Suppressor macrophage treated with lipopolysaccharide for 4 hours (primary cell): ENCODE measurements at places on chromosomes 2 and 18.

- DNase-seq = peak; percentile 75
These were observed 2.4 kb downstream of the OSBPL1A start for GRCh38 chr18:24395049-24395795.

DNA sequence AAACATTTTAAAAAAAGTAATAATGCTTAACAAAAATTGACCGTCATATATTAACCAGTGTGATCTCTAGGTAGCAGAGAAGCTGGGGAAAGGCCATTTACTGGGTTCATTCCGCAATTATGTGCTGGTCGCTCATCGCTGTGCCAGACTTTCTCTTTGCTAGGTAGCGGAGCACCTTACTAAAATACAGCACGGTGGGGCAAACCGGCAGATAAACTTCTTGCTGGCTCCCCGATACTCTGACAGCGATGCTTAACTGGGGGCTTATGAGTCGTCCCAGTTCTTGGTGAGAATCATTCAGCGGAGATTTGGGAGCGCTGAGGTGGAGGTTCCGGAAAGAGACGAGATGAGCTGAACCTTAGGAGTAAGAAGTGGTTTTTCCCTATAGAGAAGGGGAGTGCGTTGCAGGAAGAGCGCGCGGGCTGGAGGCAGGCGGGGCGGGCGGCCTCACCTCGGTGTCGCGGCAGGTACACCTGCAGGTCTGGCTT, 605 bp downstream of the C2orf68 start:
- no peak for DNase-seq

DNA sequence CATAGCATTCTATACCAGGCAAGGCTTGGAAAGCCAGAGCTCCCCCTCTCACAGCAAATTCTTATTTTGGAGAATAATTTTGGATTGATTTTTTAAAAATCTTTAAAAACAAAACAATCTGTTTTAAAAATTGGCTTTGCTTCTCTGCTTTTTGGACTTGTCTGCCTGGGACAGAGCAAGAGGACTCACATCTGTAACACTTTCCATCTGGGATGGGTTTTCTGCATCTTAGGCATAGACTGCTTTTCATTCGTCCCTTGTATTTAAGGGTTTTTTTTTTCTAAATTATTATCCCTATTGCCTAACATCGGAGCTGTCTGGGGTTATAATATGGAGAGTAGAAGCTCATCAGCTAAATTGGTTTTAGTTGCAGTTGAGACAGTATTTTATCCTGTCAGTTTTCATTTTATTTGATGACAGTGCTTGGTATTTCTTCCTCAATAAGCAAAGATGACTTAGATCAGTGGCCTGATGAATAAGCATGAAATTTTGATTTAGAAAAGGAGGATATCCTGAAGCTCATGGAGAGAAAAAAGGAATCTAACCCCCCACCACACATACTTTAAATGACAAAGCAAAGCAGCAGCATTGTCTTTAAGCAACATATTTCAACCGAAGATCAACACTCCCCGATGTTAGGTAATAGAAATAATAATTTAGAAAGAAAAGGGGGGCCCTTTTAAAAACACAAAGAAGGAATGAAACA, 2.3 kb upstream of the FZD7 start:
- DNase-seq = no peak

DNA sequence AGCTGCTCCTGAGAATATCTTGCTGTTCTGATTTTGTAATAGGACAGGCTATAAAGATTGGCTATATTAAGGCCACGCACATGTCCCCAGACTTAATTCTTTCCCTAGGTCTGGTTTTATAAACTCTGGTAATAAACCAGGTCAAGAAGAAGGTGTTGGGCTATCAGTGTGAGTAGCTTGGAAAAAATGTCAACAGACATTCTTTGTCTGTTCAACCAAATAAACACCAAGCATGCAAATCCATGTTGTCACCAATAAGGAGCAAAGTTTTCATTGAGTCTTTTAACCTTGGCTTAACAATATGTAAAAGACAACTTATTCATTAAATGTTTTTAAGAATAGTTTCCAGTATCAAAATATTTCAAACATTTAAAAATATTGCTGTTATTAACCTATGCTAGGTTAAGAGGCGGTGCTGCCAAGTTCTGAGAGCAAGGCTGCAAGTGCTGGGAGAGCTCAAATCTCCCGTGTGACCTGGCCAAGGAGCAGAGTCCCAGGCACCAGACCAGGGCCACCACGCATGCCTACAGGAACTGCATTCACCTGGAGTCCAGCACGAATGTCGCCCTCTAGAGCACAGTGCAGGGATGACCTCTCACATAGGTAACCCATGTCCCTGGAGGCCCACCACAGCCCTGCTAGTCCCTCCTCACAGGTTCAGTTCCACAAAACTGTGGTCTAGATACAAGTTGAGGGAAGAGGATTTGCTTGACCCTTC, 120.5 kb upstream of the POU3F3 start:
- peak; percentile 5 for DNase-seq

- DNase-seq = no peak
These were observed 27.1 kb downstream of the SLC38A11 start for GRCh38 chr2:164928101-164928673.

GRCh38 chr2:118914721-118915453, 27.1 kb upstream of the MARCO start:
- no peak for DNase-seq

DNA sequence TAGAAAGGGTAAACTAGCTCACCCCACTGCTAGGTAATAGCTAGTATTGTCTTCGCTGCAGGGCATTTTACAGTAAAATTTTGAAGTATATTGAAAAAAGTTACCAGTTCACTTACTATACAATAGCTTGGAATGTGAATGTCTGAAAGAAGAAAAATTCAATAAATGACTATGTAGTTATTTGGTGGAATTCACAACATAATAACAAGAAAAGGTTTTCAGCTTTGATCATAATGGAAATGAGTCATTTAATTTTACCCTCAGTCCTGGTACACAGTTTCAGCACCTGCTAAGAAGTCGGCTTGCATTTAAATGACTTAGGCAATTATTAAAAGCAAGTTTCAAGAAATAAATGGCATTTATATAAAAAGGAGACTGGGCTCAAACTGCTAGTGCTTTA, 90.4 kb downstream of the NUP35 start:
- DNase-seq = no peak

- peak; percentile 25 for DNase-seq
These were observed 55.3 kb upstream of the LAPTM4A start for GRCh38 chr2:20106746-20107145.

- DNase-seq = no peak
These were observed 278.2 kb upstream of the EPAS1 start for GRCh38 chr2:46018773-46019591.
